LoVo (cell line): ENCODE measurements at places on chromosomes 1 and 21.
A peak's percentile ranks its signal among the peaks of the same experiment; 100 is the strongest.

DNA sequence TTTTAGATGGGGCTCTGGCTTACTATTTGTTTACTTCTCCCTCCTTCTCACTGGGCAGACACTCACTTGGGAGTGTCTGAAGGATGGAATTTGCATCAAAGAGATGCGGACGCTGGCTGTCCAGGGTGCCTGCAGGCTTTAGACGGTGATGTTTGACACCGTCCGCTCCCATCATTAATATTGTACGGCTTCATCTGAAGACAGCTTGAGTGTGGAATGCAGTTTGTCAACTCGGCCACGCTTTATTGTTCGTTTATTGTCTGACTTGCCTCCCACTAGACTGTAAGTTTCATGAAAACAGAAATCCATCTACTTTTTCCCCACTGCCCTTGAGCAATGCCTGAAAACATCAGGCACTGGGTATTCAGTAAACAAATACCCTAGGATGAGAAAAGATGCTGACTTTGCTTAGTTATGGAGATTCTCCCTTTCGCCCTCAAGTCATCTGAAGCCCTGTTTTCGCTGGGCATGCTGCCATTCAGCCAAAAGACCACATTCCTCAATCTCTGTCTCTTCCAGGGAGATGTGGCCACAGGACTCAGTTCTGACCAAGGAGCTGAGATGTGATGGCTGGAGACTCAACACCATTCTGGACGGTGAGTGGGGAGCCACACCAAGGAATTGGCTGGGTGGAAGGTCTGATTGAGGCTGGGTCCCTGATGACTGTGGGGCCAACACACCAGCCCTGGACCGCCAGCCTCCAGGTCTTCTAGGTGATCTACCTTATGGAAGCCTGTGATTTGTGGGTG is 87.6 kb downstream of the BCAR3 start:
- DNase-seq: no peak

DNA sequence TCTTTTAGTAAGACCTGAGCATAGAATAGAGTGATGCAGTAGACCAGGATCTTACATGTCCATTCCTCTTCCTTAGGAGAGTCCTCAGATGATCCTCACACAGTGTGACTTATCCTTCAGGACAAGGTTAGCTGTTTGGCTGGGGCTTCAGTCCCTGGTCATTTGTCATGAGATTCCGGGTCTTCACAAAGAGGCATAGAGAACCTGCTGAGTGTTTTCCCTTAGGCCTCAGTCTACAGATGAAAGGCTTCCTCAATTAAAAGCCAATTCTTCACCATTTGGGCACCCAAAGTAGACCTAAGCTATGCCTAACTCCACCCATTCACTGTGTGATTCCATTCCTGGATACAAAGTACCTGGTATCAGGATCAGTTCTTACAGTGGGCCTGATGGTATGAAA is 329.8 kb upstream of the RUNX1 start:
- DNase-seq: no peak

DNA sequence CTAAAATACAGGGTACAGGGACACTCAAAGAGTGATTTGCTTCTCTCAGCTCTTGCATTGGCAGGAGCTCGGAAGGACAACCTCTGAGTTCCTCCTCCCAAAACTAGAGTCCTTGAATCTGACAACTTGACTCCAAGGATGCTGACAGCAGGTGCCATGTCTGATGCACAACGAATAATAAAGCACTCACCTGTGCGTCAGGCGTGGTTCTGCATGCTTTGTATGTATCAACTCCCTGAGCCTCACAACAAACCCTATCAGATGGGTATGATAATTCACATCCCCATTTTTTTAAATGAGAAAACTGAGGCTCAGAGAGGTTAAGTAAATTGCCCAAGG is 1.4 kb downstream of the LAPTM5 start:
- no peak for DNase-seq

- no peak for DNase-seq
These were observed 61.1 kb upstream of the RCOR3 start for GRCh38 chr1:211198111-211198510.

GRCh38 chr1:223653015-223653414 is 12.5 kb downstream of the CAPN8 start:
- DNase-seq: no peak

DNA sequence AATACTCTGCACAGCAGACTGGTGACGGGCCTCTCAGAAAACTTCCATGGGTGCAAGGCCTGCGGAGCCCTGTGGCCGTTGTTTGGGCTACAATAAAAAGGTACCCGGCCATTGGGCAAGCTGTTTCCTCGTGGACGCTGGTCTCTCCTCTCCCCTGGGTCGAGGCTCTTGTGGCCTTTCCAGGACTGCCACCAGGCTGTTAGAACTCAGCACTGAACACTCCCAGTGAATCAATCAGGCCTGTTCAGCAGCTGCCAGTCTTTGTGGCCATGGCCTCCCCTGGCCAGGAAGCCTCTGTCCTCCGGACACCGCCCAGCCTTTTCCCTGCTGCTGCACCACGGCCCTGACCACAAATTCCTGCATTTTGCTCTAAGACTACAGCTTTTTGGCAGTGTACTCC is 33.0 kb upstream of the ACTRT2 start:
- no peak for DNase-seq

- DNase-seq: no peak
These were observed 534.1 kb downstream of the KCNT2 start for GRCh38 chr1:196074182-196074581.

- DNase-seq: no peak
These were observed 45.3 kb downstream of the SLC66A1 start for GRCh38 chr1:19357299-19357986.

DNA sequence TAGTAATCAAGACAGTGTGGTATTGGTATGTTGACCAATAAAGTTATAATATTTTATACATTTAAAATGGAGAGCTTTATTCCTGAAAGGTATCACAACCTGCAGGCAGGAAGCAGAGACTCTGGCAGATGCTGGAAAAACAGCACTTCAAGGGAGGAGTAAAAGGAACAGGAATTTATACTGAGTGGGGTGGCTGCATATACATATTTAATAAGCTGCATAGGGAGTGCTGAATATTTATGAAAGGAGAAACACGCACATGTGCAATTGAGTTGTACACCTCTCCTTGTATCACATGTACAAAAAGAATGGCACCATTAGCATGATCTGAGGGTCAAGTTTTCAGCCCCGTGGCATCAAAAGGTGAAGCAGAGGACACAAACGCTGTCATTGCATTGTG is 104.9 kb upstream of the PAXBP1 start:
- DNase-seq: no peak

- no peak for DNase-seq
These were observed 327.5 kb upstream of the LYPLAL1 start for GRCh38 chr1:218846181-218846580.

DNA sequence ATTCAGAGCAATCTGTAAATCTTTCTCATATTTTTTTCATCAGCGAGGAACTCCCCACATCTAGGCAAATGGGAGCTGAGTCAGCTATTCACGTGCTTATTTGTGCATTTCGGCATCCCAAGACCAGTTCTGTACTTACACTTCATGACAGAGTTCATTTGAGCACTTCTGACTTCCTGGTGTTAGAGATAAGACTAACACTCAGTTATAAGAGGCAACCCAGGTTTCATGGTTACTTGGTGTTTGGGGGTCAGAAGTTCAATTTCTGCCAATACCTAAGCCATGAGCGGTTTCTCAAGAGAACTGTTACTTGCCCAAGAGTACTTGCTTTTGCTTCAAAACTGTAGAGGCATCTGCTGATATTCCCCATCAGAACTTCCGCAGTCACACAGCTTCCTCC is 24.1 kb upstream of the DESI2 start:
- no peak for DNase-seq

GRCh38 chr1:17966341-17966740 is 141.3 kb upstream of the IGSF21 start:
- no peak for DNase-seq

GRCh38 chr1:152924191-152924590 is 15.8 kb downstream of the IVL start:
- DNase-seq: no peak

DNA sequence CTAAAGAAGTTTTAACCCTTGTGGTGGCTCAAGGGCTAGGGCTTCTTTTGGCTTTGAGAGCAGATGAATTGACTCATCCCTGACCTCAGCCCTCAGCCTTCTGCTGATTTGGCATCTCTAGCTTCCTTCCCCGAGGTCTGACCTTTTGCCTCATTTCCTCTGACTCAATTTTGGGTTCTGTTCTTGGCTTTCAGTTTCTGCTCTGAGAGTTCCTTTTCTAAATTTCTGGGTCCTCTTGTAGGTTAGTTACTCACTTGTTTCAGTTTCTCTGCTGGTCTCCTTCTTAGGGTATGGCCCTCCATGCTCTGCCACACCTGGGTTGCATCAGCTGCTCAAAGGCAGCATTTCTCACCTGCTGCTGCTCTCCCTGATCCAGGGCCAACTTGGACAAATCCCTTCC is 19.4 kb downstream of the PDE4B start:
- DNase-seq: peak; percentile 32

DNA sequence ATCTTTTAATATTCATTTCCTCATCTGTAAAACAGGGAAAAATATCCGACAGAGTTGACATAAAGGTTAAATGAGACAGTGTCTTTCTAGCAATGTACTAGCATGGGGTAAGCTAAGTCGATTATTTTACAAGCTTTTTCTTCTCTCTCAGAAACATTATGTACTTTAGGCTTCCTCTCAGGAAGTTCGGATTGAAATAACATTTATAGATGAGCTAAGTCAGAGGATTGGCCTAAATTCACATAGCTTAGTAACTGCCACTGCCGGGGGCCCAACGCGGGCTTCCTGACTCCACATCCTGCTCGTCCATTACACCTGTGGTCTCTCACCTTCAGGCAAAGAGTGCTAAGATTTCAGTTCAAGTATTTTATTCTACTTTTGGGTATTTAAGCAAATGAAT is 462.3 kb upstream of the NFIA start:
- DNase-seq: no peak

DNA sequence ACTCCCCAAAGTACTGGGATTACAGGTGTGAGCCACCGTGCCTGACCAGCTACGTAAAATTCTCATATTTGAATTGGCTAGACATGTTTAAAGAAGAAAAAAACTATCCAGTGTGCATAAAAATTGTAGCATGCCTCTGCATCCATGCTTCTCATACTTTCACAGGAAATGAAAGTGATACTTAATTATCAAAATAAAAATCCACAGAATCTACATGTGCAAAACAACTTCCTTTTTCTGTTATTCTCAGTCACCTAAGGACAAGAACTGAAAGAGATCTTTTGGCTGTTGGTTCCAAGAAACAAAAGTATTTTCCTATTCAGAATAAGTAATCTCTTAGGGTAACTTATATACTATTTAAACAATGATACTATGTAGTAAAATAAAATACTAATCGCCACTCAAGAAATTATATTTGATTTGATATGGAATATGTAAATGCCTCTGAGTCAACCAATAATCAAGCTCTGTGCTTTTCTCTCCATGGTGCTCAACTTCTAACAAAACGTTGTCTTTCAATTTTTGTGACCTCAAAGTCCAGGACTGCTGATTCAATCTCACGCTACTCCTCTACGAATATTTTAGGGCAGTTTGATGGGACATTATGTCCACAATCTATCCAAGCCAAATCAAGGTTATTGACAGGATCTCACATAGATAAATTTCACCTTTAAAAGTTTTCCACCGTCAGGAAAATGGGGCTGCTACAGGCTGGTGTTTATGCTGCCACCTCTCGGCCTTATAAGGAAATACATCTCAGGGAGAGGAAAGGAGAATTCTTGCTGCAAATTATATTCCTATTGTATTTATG is 102.7 kb downstream of the ZNF281 start:
- peak; percentile 61 for DNase-seq

DNA sequence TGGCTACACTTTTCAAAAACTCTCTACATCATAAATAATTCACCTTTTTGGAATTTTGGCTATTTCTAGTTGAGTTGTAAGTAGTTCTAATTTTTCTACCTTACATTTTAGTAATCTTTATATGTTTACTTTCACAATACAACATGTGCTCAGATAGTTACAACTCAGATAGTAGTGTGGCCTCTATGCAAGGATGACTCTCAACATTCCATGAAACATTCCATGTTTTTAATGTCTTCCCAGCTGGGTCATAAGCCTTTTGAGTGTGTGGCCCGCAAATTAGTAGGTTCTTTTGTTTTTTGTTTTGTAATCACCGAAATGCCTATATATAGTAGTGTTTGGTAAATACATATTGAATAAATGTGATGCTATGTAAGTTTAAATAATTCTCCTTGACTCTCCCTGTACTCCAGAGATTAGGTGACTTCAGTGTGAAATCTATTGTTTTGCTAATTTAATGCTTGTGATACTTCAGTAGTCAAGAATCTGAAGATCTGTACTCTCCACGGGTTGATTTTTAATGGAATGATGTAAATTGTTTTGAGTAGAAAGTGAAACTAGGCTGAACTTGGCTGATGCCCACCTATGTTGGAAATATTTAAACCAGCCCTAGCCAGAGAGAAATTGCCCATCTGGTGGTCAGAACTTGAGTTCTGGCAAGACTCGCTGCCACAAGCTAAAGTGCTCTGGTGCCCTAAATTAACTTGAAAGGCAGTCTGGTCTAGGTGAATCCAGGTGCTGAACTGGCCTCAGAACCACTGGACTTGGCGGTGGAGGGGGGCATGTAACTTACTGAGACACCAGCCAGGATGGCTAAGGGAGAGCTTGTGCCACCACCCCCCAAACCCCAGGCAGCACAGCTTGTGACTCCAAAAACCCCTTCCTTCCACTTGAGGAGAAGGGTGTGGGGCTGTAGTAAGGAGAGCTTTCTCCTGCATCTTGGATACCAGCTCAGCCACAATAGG is 165.6 kb downstream of the USP25 start:
- no peak for DNase-seq

DNA sequence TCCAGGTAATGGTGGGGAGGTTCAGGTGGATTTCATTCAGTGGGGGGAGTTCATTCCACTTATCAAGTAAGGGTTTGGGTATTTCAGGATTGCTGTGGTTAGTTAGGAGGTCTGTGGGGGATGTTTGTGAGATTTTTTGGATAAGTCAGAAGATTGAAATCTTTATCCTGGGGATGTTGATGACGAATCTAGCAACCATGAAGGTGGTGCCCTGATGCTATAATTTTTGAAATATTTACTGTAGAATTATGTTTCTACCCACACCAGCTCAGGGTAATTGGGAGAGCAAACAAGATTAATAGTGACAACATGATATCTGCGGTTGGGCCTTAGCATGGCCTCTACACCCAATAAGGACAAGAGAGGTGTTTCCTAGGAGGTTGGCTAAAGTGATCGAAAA is 28.3 kb downstream of the SUCO start:
- no peak for DNase-seq

GRCh38 chr1:38915352-38915948 is 26.2 kb downstream of the RHBDL2 start:
- DNase-seq: no peak

- DNase-seq: no peak
These were observed 10.4 kb downstream of the SLC45A1 start for GRCh38 chr1:8328271-8328670.
